Memory B cell (primary cell): ENCODE measurements at places on chromosomes 1 and 21.

GRCh38 chr1:67336783-67337182 is 29.1 kb downstream of the IL12RB2 start:
- no peak for DNase-seq

DNA sequence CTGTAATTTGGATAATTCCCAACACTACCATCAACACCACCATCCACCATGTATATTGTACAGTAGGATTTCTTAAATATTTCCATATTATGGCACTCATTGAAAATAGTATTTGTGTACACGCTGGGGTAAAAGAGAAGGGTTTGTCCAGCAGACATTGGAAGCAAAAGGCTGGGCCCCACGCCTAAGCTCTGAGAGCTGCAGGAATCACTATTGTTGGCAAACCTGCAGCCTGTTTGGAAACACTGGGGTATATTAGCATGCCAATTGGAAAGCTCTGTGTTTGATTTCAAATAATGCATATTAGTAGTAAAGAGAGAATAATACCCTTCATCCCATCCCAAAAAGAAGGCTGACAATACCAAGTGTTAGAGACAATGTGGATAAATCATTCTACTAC is 81.5 kb upstream of the DPYD start:
- DNase-seq, result no peak

DNA sequence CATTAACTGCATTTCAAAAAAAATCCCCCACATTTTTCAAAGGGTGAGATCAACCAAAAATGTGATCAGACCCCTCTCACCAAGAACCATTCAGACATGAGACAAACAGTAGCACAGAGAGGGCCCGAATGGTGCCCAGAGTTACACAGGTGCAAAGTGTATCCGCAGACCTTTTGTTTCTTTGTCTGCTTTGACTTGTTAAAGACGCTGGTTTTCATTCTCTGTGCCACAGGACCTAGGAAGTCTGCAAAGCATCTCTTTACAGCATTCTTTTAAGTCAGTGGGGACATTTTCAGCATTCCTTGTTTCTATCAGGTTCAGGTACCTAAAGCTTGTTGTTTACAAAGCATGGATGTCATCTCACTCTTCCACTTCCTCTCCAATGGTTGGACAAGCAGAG is 87.2 kb upstream of the MAP1LC3C start:
- no peak for DNase-seq

DNA sequence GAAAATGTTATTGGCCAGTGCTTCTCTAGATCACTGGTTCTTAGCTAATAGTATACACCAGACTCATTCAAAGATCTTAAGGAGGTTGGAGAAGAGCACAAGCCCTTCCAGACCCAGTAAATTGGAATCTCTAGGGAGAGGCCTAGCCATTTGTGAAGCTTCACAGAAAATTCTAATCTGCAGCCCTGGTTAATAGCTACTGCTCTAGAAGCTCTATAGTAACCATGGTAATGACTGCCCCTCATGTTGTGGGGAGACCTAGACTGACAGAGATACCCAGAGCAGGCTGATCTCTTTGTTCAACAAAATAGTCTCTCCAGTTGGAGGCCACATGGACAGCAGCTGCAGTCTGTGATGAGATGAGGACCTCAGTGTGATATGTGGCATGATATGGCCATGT is 31.7 kb downstream of the ARID1A start:
- no peak for DNase-seq

GRCh38 chr1:233982827-233983518 is 78.5 kb downstream of the SLC35F3 start:
- no peak for DNase-seq

GRCh38 chr1:163737261-163737660 is 415.5 kb downstream of the NUF2 start:
- no peak for DNase-seq

DNA sequence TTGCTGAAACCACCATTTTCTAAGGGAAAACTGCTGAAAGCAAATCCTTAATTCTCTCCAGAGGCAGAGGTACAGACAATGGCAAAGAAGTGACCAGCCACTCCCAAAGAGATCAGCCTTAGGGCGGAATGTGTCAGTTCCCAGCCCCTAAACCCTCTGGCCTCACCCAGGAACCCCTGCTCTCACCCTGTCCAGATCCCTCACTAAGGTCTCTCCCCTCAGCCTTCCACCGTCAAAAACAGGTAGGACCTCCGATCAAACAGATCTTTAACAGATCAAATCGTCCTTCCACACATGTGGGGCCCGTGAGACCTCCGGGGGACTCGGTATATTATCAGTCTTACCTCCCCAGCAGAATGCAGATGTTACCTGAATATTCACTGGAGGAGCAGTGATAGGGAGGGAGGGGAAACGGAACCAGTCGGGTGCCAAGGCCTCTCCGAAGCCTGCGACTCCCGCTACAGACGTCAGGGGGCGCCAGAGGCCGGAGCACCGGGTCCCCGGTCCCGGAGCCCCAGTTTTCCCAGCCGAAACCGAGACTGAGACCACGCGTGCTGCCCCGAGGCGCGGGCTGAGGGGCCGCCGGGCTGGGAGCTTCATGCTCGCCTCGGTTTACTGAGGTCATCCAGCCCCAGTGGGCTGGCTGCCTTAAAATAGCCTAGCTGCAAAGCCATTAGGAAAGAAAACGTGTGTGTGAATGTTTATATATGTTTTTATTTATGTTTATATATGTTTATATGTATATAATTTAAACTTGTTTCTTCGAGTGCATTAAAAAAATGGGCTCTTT is 23.6 kb downstream of the GPA33 start:
- DNase-seq, result peak; percentile 93

DNA sequence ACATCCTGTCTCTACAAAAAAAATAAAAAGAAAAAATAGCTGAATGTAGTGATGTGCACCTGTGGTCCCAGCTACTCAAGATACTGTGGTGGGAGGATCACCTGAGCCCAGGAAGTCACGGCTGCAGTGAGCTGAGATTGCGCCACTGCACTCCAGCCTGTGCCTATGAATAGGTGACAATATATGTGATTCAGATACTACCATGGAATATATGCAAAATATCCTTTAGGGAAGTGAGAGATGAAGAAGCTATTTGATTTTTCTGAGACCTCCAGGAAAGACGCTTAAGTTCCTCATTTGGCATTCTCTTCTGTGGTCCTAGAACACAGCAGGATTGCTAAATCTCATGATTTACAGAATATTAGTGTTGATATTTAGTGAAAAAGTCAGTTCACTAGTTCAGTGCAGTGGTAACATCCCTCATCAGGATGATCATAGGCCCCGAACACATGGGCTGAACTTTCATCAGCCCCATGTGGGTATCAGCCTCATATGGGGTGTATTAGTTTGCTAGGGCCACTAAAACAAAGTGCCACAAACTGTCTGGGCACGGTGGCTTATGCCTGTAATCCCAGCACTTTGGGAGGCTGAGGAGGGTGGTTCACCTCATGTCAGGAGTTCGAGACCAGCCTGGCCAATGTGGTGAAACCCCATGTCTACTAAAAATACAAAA is 6.0 kb upstream of the VASH2 start:
- DNase-seq, result no peak

GRCh38 chr1:91076834-91077233 is 55.0 kb upstream of the ZNF644 start:
- no peak for DNase-seq

- DNase-seq, result no peak
These were observed 248.5 kb downstream of the GPR52 start for GRCh38 chr1:174696026-174696821.

- DNase-seq, result no peak
These were observed 320.2 kb downstream of the TM2D1 start for GRCh38 chr1:61404597-61405376.

DNA sequence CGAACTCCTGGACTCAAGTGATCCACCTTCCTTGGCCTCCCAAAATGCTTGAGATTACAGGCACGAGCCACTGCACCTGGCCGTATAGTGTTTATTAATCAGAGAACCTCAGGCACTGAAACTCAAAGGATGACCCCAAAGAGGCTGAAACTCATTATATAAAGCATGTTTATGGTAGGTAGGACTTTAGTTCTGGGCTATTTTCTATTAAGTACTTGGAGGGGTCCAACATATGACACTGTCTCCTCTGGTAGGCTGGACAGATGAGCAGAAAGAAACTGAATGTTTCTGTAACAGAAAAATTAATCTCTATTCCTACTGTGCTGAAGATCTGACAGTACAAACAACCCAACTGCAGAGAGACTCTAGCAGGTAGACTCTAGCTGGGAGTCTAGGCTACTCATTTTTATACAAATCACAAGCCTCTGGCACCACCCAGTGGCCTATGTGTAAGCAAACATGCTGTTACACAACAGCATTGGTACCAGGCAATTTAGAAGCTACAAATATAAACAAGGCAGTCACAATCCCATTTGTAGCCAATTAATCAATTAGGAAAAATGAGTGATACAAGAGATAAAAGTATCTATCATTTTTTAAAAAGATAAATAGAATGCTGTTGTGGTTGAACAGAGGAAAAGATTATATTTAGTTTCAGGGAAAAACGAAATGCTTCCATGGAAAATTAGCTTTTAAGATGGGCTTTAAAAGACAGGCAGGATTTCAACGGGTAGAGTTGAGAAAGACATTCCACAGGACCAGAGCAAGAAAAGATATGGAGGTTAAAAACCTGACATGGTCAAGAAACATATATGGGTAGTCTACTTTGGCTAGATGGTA is 10.4 kb downstream of the DCAF8 start:
- peak; percentile 38 for DNase-seq

DNA sequence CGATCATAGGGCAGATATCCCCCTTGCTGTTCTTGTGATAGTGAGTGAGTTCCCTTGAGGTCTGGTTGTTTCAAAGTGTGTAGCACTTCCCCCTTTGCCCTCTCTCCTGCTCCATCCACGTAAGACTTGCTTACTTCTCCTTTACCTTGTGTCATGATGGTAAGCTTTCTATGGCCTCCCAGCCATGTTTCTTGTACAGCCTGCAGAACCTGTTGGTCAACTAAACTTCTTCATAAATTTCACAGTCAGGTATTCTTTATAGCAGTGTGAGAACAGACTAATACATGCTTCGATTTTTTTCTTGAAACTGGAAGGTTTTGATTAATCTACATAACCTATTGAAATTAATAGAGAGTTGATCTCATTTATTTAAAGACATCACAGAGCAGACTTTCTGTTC is 302.5 kb upstream of the PBX1 start:
- DNase-seq, result no peak

DNA sequence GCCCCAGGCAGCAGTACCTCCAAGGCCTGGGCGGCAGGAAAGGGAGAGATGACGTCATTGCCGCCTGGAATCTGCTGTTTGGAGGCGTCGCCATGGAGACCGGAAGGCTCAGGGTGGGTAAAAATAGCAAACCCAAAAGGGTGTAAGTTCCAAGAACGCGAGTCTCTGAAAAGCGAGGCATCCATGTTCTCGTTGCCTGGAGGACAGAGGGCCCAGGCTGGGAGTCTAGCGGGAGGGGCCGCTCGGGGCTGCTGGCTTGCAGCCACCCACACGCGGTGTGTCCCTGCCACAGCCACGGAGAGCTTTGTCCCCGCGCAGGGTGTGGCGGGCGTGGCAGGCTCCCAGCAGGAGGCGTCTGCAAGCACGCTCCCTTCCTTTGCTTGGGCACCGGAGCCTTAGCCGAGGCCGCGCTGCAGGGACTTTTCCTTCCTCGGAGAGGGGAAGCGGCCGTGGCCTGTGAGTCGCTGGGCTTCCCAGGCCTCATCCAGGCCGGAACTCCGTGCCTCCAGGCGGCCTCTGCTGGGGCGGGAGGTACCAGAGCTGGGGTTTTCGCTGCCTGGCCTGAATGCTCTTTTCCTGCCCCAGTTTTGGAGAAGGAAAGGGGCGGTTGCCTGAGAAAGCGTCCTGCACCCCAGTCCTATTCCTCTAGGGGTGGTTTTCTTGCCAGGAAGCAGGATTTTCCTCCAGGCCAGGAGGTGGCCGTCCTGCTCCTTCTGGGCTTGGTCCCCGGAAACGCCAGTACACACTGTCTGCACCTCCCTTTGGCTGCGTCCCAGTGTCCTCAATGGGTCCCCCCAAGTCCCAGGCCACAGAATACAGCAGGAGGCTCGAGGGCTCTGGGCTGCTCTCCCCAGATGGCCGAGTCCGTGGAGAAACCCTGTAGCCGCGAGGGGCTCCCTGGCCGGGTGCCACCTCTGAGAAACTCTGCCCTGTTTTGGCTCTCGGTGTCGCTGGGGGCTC is 15.3 kb upstream of the SKI start:
- DNase-seq, result no peak
